ENCODE measurements at places on chromosomes 7 and 10.

- H3K4me3 ChIP-seq = no peak overlapping the region
- peaks cover 6% of the 10 kb centered on the region for H3K4me1 ChIP-seq
- peaks cover 1% of the 10 kb centered on the region for H3K27me3 ChIP-seq
Measured at GRCh38 chr10:114470956-114471905, 66.9 kb upstream of the AFAP1L2 start.

GRCh38 chr10:1645896-1646295, 91.4 kb downstream of the ADARB2 start:
- no peaks in the 10 kb centered on the region for H3K4me1 ChIP-seq
- H3K36me3 ChIP-seq = no peaks in the 10 kb centered on the region
- no peak overlapping the region for H3K4me3 ChIP-seq
- H3K27ac ChIP-seq = no peak overlapping the region

- no peaks in the 10 kb centered on the region for H3K36me3 ChIP-seq
- no peaks in the 10 kb centered on the region for H3K4me1 ChIP-seq
- peaks cover 7% of the 10 kb centered on the region for H3K27me3 ChIP-seq
- no peak for DNase-seq
- H3K4me3 ChIP-seq = no peak overlapping the region
- H3K27ac ChIP-seq = no peak overlapping the region
Measured at GRCh38 chr10:4450981-4451908, 374.8 kb upstream of the AKR1E2 start.

GRCh38 chr10:60376221-60377041, 13.2 kb downstream of the ANK3 start:
- no peak overlapping the region for H3K4me3 ChIP-seq
- H3K4me1 ChIP-seq = no peaks in the 10 kb centered on the region
- H3K27ac ChIP-seq = no peak overlapping the region
- no peaks in the 10 kb centered on the region for H3K36me3 ChIP-seq
- no peak for DNase-seq
- H3K27me3 ChIP-seq = peaks cover 3% of the 10 kb centered on the region

GRCh38 chr7:50466815-50467585, 16.9 kb upstream of the FIGNL1 start:
- H3K27me3 ChIP-seq = peaks cover 3% of the 10 kb centered on the region
- peak overlapping the region; percentile 1 for H3K4me3 ChIP-seq
- H3K36me3 ChIP-seq = no peaks in the 10 kb centered on the region
- DNase-seq = no peak
- H3K4me1 ChIP-seq = peaks cover 10% of the 10 kb centered on the region

DNA sequence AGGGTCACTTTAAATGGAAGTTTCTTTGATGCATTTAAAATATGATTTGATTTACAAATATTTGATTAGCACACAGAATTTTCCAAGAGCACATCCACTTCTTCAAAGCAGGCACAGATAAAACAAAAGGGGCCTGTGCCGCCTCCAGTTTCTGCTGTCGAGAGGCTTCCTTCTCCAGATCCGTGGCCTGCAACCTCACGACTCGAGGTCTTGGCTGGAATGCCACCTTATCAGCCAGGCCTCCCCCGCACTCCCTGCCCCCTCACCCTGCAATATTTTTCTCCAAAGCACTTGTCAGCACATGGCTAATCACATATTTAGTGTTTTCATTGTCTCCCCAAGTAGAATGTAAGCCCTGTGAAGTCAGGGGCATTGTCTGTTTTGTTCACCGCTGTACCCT, 12.5 kb downstream of the PYROXD2 start:
- H3K36me3 ChIP-seq = peaks cover 15% of the 10 kb centered on the region
- H3K27me3 ChIP-seq = no peaks in the 10 kb centered on the region
- H3K4me1 ChIP-seq = peaks cover 6% of the 10 kb centered on the region
- no peak overlapping the region for H3K27ac ChIP-seq
- no peak for DNase-seq

DNA sequence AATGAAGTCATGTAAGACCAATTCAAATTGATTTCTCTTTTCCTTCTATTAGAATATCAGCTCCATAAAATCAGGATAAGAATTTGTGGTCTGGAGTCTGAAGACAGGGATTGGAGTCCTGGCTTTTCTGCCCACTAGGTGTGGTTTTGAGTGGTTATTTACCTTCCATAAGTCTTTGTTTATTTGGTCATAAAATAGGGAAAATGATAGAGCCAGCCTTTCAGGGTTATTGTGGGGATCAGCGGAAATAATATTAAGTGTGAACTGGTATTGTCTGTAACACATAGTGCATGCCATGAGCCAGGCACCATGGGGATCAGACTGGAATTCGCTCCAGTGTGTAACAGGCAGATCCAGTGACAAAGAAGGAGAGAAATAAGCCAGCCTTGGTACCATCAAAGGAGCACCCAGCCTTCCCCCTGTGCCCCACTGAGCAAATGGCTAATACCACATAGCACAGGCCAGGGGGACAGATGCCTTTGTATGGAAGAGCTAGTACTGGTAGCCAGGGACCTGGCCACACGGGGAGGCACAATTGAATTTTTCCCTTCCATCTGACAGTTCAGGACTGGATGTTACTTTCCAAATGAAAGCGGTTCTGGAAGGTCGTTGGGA, 509.7 kb upstream of the PODXL start:
- H3K4me3 ChIP-seq = no peak overlapping the region
- no peak for DNase-seq
- peaks cover 1% of the 10 kb centered on the region for H3K27me3 ChIP-seq
- no peak overlapping the region for H3K27ac ChIP-seq

- peak overlapping the region; percentile 66 for H3K4me3 ChIP-seq
- peak overlapping the region; percentile 86 for H3K27ac ChIP-seq
- DNase-seq = no peak
- H3K27me3 ChIP-seq = no peaks in the 10 kb centered on the region
- peaks cover 19% of the 10 kb centered on the region for H3K4me1 ChIP-seq
Measured at GRCh38 chr7:43927810-43928209, 1.6 kb downstream of the UBE2D4 start.

- no peak overlapping the region for H3K4me3 ChIP-seq
- no peak for DNase-seq
- no peaks in the 10 kb centered on the region for H3K27me3 ChIP-seq
- no peaks in the 10 kb centered on the region for H3K36me3 ChIP-seq
- no peak overlapping the region for H3K27ac ChIP-seq
Measured at GRCh38 chr10:88254091-88254490, 329.0 kb downstream of the RNLS start.

- no peaks in the 10 kb centered on the region for H3K4me1 ChIP-seq
- H3K36me3 ChIP-seq = no peaks in the 10 kb centered on the region
- no peak overlapping the region for H3K27ac ChIP-seq
- no peak overlapping the region for H3K4me3 ChIP-seq
- no peak for DNase-seq
Measured at GRCh38 chr7:46071076-46071475, 150.0 kb upstream of the IGFBP3 start.

GRCh38 chr10:78995987-78996791, 72.6 kb upstream of the ZMIZ1 start:
- no peak overlapping the region for H3K27ac ChIP-seq
- peaks cover 6% of the 10 kb centered on the region for H3K27me3 ChIP-seq
- no peaks in the 10 kb centered on the region for H3K36me3 ChIP-seq
- DNase-seq = no peak
- H3K4me3 ChIP-seq = no peak overlapping the region

DNA sequence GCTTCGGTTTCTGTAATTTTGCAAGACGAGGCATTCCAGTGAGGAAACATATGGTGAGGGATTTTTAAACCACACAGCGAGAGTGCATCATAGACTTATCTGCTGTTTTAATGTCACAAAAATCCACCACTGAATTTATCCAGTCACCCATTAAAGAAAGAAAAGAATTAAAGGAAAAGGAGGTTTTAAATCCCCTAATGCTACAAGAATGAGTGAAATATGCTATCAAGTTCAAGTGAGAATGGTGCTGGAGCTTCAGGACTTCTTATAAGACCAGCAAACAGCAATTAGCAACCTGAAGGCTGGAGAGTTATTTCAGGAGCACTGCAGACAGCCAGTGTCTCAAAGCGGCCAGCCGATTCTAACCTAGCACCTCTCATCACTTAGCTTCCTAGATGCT, 439.1 kb upstream of the MGMT start:
- no peak for DNase-seq
- no peak overlapping the region for H3K27ac ChIP-seq
- no peak overlapping the region for H3K4me3 ChIP-seq
- H3K4me1 ChIP-seq = peaks cover 9% of the 10 kb centered on the region
- H3K36me3 ChIP-seq = no peaks in the 10 kb centered on the region

- H3K4me1 ChIP-seq = peaks cover 12% of the 10 kb centered on the region
- H3K27me3 ChIP-seq = peaks cover 10% of the 10 kb centered on the region
- no peak for DNase-seq
Measured at GRCh38 chr7:152677808-152678670, 2.1 kb upstream of the XRCC2 start.

All from immature natural killer cell (primary cell).